ENCODE measurements at places on chromosomes 1 and 21.

DNA sequence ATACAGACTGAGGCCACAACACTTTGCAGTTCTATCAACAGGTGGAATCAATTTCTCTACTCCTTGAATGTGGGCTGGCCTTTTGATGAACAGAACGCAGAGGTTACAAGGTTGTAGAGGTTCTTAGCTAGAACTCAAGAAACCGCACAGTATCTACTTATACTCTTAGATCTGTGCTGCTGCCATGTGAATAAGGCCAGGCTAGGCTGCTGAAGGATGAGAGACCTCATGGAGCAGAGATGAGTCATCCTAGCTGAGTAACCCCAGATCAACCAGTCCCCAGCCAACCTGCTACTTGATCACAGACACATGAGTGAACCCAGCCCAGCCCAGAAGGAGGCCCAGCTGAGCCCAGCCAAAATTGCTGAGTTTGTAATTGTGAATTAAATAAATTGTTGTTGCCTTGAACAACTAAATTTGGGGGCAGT lies 35.3 kb upstream of the BCAR3 start:
- DNase-seq = peak; percentile 84

GRCh38 chr1:79741720-79742421 lies 735.3 kb upstream of the ADGRL4 start:
- no peak for DNase-seq

- DNase-seq = no peak
Observed at GRCh38 chr1:9630331-9631111, 21.0 kb upstream of the PIK3CD start.

DNA sequence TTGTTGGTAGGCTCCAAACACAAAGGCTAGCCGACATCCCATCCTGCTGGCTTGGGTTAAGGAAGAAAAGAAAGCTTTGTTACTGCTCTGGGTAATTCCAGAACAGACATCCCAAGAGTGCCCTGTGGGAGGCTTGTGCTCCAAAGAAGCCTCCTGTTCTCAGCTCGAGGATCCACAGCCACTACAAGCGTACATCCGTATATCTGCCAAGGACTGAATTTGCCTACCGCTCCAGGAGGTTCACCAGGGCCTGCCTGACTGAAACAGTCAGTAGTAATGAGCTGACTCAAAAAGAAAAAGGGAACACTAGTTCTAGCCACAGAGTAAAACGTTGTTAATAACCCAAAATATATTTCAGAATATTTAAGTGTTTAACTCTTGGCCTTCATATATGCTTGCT lies 24.8 kb upstream of the MUTYH start:
- DNase-seq = no peak

- DNase-seq = no peak
Observed at GRCh38 chr1:34060901-34061415, 104.1 kb downstream of the CSMD2 start.

- no peak for DNase-seq
Observed at GRCh38 chr1:33152685-33153432, 29.0 kb downstream of the TRIM62 start.

DNA sequence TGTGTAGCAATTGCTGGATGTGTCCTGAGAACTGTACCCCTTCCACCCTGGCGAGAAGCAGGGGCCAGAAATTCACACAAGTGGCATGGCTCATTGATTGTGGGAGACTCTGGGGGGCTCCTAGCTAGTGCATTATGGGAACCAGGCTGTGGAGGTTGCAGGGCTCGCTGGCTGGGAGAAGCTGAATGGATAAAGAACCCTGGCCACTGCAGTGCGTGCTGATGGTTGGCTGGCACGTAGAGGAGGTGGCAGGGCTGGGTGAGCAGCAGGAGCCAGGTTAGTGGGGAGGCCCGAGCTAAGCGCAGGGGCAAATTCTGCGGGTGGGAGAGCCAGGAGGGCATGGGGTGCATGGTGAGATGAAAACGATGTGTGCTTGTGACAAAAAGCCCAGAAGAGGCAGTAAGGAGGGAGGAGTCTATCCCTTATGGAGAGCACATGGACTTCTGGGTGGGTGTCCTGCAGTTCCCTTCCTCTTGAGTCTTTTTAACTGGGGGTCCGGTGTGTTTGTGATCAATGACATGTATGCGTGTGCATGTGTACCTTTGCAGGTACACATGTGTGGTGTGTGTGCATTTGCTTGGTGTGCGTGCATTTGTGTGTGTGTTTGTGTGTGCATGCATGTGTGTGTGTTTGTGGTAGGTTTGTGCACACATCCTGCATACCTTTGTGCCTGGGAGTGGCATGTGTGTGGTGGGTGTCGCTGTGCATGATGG lies 3.6 kb downstream of the GUK1 start:
- DNase-seq = no peak

DNA sequence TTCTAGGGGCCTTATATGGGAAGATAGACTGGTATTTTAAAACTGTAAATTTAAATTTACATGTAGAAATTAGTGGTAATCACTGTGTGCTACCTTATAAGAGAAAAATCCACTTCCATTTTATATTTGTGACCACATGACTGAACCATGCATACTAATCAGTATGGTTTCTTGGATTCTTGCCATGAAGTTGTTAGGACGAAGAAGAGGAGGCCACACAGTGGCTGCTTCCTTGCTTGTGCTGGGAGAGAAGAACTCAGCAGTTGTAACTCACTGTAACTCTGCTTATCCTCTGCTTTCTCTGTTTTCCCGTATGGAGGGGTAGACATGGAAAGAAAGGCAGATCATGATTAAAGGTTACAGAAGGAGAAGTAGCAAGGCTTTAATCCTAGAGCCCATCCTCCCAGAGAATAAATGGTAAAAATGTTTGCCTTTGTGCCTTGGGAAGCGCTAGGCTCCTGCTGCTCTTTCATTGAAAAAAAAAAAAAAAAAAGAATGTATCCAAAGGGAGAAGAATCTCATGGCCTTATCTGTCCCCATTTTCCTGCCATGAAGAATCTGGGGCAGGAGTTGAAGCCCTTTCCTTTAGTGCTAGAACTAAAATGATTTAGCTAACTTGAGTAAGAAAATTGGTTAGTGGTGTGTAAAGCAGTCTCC lies 32.4 kb downstream of the KCTD3 start:
- peak; percentile 66 for DNase-seq

GRCh38 chr1:223739366-223740037 lies 27.2 kb downstream of the CAPN2 start:
- DNase-seq = peak; percentile 51

DNA sequence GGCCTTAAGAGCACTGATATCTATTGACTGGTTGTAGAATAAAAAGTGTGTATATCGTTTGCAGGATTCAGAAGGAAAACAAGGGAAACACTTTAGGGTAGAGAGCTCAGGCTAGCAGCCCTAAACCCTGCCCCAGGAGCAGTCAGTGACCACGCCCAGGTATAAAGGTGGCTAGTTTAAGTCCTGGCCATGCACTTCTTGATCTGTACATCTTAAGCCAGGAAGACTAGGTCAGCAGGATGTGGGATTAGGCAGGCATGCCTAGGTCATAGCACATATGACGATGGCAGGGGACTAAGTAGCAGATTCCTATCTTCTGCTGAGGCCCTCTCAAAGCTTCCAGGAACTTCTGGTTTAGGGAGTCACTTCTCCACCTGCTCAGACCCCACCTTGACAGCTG lies 158.0 kb upstream of the CD34 start:
- DNase-seq = no peak

DNA sequence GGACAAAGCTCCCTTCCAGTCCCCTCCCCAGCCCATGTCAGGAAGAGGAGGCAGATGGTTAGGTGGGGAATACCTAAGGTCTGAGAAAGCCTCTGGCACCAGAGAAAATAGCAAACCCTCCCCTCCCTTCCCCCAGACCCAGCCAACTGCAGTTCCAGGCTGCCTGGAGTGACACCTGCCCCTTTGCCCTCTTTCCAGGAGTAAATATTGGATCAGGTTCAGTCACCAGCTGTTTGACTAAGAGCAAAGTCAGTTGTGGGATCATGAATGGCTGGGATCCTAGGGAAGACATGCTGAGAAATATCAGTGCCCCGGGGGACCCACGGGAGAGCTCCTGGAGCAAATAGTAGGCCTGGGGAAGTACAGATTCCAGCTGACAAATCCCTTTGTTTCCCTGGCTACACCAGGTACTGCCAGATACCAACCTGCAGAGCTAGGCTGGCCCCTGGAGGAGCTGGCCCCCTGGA lies 12.2 kb upstream of the CDK18 start:
- DNase-seq = no peak

GRCh38 chr1:86981482-86982213 lies 67.2 kb downstream of the HS2ST1 start:
- DNase-seq = no peak

DNA sequence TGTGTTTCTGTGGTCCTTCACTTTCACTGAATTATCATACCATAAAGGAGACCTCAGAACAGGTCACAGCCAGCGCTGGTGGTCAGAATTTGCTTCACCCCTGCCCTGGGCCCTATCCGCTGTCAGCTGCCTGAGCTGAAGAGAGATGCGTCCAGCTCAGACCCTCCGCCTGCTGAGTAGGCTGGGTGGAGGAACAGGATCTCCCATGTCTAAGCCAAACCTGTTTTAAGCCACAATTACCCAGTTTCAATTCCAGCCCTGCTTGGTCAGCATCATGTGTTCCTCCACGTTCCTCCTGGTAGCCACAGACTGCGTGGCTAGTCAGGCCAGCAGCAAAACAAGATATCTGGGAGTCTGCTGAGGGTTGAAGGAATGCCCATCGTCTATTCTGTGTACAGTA lies 13.5 kb upstream of the BGLAP start:
- no peak for DNase-seq

Measured in ELR (cell line).